Bronchus fibroblast of lung (primary cell): ENCODE measurements at places on chromosomes 7 and 10. TPM values are rescaled to one million over a fixed set of nuclear protein-coding genes. Genes with fewer than 3 reads are reported as not detected.

NIPSNAP2 gene
- total RNA-seq = 54.7 and 62.4 TPM in 2 replicates

NOS3 gene
- total RNA-seq = 4.3 and 4.9 TPM in 2 replicates

PSTK gene
- 3.5 and 4.6 TPM in 2 replicates for total RNA-seq

FGFR2 gene
- total RNA-seq = 0.34 TPM in 1 of 2 replicates, not detected in the other

HOXA3 gene
- 1.3 and 2.9 TPM in 2 replicates for total RNA-seq

C10orf62 gene
- total RNA-seq = not detected in 2 replicates

TAS2R5 gene
- total RNA-seq = not detected in 2 replicates
